ENCODE measurements at places on chromosomes 13 and 19. TPM values are rescaled to one million over a fixed set of nuclear protein-coding genes. Genes with fewer than 3 reads are reported as not detected.
A peak's percentile ranks its signal among the peaks of the same experiment; 100 is the strongest.

ZNF667 gene
- total RNA-seq, result 2.0 TPM

CCL25 gene
- not detected for total RNA-seq

GRCh38 chr13:111460548-111461444, 140.4 kb downstream of the TEX29 start:
- H3K4me1 ChIP-seq, result peaks cover 3% of the 10 kb centered on the region
- DNase-seq, result no peak

DNA sequence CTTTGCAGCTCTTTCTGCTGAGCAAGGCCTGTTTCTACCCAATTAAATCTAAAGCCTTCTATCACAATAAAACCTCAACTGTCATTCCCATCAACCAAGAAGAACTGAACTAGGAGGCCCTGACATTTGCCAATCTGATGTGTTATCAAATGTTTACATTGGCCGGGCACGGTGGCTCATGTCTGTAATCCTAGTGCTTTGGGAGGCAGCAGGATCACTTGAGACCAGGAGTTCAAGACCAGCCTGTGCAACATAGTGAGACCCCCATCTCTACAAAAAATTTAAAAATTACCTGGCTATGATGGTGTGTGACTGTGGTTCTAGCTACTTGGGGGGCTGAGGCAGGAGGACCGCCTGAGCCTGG, 2.8 kb upstream of the FBXO17 start:
- peaks cover 11% of the 10 kb centered on the region for H3K4me1 ChIP-seq
- no peaks in the 10 kb centered on the region for H3K36me3 ChIP-seq
- H3K27ac ChIP-seq, result no peak overlapping the region
- no peak overlapping the region for H3K4me3 ChIP-seq
- H3K27me3 ChIP-seq, result peaks cover 41% of the 10 kb centered on the region

IL17D gene
- not detected for total RNA-seq

GRCh38 chr19:38385804-38386257, 2.0 kb downstream of the GGN start:
- no peak overlapping the region for H3K27ac ChIP-seq
- peaks cover 18% of the 10 kb centered on the region for H3K27me3 ChIP-seq
- H3K36me3 ChIP-seq, result peaks cover 37% of the 10 kb centered on the region
- peaks cover 25% of the 10 kb centered on the region for H3K4me1 ChIP-seq
- peak overlapping the region; percentile 28 for H3K4me3 ChIP-seq

DNA sequence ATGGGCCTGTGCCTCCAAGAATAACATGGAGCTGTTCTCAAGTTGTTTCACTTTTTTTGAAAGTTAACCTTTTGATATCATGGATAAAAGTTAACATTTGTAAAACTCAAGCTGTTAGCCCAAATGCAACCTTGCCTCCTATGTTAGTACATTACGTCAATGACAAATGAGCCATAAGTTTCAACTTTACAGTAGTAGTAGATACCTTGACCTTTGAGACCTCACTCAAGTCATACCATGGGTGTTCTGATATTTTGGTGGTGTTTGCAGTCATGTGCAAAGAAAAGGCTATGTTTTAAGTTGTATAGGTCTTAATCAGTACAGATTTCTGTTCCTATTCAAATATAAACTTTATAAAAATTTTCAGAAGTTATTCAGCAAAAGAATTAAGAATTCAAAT, 539.2 kb downstream of the GPC6 start:
- DNase-seq, result no peak
- H3K4me1 ChIP-seq, result no peaks in the 10 kb centered on the region
- no peak overlapping the region for H3K4me3 ChIP-seq
- H3K27me3 ChIP-seq, result no peaks in the 10 kb centered on the region
- no peaks in the 10 kb centered on the region for H3K36me3 ChIP-seq

HCN2 gene
- 0.17 TPM for total RNA-seq

GRCh38 chr19:47614021-47614295, 5.0 kb downstream of the BICRA start:
- no peaks in the 10 kb centered on the region for H3K27me3 ChIP-seq
- peaks cover 52% of the 10 kb centered on the region for H3K4me1 ChIP-seq
- H3K27ac ChIP-seq, result no peak overlapping the region

DNA sequence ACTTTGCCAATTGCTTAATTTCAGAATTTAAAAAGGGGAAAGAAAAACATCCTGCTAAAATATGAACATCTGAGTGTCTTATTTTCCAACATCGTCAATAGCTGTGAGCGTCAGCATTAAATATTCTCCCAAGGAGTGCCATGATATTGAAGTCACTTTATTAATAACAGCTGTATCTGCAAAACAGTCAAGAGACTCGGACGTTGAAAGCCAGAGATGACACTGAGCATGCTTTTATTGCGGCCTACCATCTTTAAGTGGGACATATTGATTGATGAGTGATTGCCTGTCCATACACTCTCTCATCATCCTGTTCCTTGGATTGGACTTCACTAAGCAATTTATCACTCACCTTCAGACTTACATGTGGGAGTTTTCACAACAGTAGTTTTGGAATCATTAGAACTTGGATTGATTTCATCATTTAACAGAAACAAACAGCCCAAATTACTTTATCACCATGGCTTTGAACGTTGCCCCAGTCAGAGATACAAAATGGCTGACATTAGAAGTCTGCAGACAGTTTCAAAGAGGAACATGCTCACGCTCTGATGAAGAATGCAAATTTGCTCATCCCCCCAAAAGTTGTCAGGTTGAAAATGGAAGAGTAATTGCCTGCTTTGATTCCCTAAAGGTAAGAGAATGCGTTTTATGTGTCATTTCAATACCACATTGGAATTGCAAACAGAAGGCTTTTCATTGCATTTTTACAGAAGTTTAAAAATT, 53.8 kb downstream of the MBNL2 start:
- H3K27me3 ChIP-seq, result no peaks in the 10 kb centered on the region
- DNase-seq, result no peak
- peak overlapping the region; percentile 3 for H3K27ac ChIP-seq
- peaks cover 46% of the 10 kb centered on the region for H3K36me3 ChIP-seq
- no peak overlapping the region for H3K4me3 ChIP-seq

GRCh38 chr19:55544014-55544413, 1.3 kb downstream of the SBK3 start:
- H3K4me1 ChIP-seq, result no peaks in the 10 kb centered on the region
- peaks cover 30% of the 10 kb centered on the region for H3K27me3 ChIP-seq

- no peaks in the 10 kb centered on the region for H3K27me3 ChIP-seq
- H3K4me1 ChIP-seq, result no peaks in the 10 kb centered on the region
- no peaks in the 10 kb centered on the region for H3K36me3 ChIP-seq
- H3K4me3 ChIP-seq, result no peak overlapping the region
- no peak for DNase-seq
These were observed 101.5 kb upstream of the ZNF492 start for GRCh38 chr19:22532388-22533300.

- peaks cover 2% of the 10 kb centered on the region for H3K4me1 ChIP-seq
- no peak overlapping the region for H3K27ac ChIP-seq
- no peak for DNase-seq
- H3K4me3 ChIP-seq, result no peak overlapping the region
- no peaks in the 10 kb centered on the region for H3K27me3 ChIP-seq
These were observed 6.9 kb downstream of the GPR180 start for GRCh38 chr13:94608586-94608985.

ZNF223 gene
- 3.6 TPM for total RNA-seq

- DNase-seq, result no peak
- no peak overlapping the region for H3K4me3 ChIP-seq
- H3K36me3 ChIP-seq, result no peaks in the 10 kb centered on the region
- H3K4me1 ChIP-seq, result no peaks in the 10 kb centered on the region
These were observed 128.6 kb upstream of the PEG3 start for GRCh38 chr19:56969156-56969555.

DNA sequence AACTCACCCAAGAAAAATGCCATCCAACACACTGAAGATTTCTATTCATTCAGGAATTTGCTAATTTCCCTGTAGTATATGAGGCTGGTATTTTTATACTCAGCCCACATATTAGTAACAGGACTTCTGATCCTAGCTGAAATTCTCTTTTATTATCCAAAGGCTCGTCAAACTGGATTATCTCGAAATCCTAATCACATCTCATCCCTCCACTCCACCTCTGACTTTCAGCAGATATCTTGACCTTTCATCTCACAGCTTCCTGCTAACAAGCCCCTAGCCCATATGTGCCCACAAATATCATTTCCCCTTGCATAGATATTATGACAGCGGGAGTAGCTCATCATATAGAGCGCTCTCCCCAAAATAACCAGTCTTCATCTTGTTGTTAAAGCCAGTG, 279.7 kb downstream of the FGF14 start:
- no peak for DNase-seq
- H3K27me3 ChIP-seq, result no peaks in the 10 kb centered on the region
- no peak overlapping the region for H3K27ac ChIP-seq

DNA sequence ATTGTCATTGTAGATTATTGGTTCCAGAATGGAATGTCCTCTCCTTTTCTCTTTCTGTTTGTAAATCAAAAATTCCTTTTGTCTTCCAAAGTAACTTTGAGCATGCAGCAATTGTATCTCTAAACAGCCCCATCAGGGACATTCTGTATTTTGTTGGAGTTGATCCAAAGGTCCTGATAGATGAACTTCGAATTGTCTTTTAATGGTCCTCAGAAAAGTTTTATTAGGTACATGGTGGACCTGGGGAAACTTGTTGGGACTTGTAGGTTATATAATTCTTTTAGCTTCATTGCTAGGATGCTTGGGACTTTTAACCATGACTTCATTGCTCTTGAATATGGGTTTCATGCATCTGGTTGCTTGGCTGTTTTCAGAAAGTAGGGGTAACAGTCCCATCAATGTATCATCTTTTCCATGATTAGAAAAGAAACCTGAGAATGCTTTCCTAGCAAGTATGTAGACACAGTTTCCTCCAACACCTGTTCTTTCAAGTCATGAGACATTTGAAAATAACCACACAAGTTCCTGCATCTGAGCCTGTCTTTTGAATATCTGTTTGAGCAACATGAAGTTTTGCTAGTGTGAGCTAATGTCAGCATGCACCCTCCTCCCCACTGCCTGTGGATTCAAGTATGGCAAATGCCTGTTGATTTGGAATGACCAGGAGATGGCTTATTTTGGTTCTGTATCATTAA, 413.1 kb downstream of the KCNRG start:
- H3K27me3 ChIP-seq, result no peaks in the 10 kb centered on the region
- no peak overlapping the region for H3K27ac ChIP-seq
- no peak overlapping the region for H3K4me3 ChIP-seq
- DNase-seq, result no peak

GRCh38 chr13:112711528-112712265, 21.9 kb downstream of the ATP11A start:
- H3K27me3 ChIP-seq, result no peaks in the 10 kb centered on the region
- H3K36me3 ChIP-seq, result peaks cover 1% of the 10 kb centered on the region
- peaks cover 13% of the 10 kb centered on the region for H3K4me1 ChIP-seq
- H3K4me3 ChIP-seq, result no peak overlapping the region
- DNase-seq, result no peak
- no peak overlapping the region for H3K27ac ChIP-seq

- peak overlapping the region; percentile 75 for H3K4me3 ChIP-seq
- peaks cover 42% of the 10 kb centered on the region for H3K4me1 ChIP-seq
- H3K36me3 ChIP-seq, result peaks cover 19% of the 10 kb centered on the region
- DNase-seq, result peak; percentile 73
- H3K27me3 ChIP-seq, result no peaks in the 10 kb centered on the region
These were observed 14.9 kb downstream of the ARID3A start for GRCh38 chr19:940591-941291.

DNA sequence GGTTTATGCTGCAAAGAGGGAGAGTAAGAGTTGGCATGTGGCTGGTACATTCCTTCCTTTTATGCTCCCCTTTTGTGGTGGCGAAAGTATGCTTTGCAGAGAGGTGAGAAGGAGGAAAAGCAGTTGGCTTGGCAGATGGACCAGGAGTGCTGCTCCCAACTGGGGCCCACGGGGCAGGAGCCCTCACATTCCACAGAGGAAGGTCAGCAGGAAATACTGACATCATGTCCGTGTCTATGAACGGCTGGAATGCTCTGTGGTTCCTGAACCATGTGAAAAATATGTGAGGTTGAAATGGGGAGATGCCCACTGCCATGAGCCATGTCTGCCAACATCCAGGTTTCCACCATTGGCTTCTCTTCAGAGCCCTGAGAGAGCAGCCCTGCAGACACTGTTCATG, 33.3 kb upstream of the GAS6 start:
- H3K27ac ChIP-seq, result no peak overlapping the region
- H3K36me3 ChIP-seq, result no peaks in the 10 kb centered on the region
- no peaks in the 10 kb centered on the region for H3K4me1 ChIP-seq
- H3K27me3 ChIP-seq, result peaks cover 39% of the 10 kb centered on the region
- no peak for DNase-seq

- peaks cover 42% of the 10 kb centered on the region for H3K27me3 ChIP-seq
- H3K36me3 ChIP-seq, result no peaks in the 10 kb centered on the region
- peak within 1 kb of the TSS; percentile 36 for H3K4me3 ChIP-seq
- H3K4me1 ChIP-seq, result peaks cover 10% of the 10 kb centered on the region
- DNase-seq, result no peak
- H3K27ac ChIP-seq, result no peak within 1 kb of the TSS
These were observed at the start of gene HS6ST3 for GRCh38 chr13:96089749-96090239. Gene HS6ST3, plus strand, starts transcription at chr13:96090107.

CLN5 gene
- total RNA-seq, result 23.6 TPM

RABAC1 gene
- total RNA-seq, result 96.7 TPM

HSPB6 gene
- not detected for total RNA-seq

DNA sequence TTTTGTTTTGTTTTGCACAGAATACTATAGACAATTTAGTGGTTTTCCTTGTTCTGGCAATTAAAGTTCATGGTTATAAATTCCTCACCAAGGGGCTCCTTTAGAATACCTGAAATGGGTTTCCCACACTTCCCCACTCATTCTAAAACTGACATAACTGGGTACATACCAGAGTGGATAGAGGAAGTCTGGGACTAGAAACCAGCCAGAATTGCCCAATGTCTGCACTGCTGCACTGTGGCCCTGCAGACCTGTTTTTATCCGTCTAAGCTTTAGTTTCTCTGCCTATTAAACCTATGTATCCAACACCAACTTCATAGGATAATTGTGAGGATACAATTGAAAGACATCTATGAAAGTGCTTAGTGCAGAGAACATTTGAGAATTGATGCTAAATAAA, 498.6 kb downstream of the KCTD12 start:
- no peak overlapping the region for H3K4me3 ChIP-seq
- H3K4me1 ChIP-seq, result no peaks in the 10 kb centered on the region
- H3K27me3 ChIP-seq, result no peaks in the 10 kb centered on the region
- no peaks in the 10 kb centered on the region for H3K36me3 ChIP-seq
- no peak for DNase-seq

DNA sequence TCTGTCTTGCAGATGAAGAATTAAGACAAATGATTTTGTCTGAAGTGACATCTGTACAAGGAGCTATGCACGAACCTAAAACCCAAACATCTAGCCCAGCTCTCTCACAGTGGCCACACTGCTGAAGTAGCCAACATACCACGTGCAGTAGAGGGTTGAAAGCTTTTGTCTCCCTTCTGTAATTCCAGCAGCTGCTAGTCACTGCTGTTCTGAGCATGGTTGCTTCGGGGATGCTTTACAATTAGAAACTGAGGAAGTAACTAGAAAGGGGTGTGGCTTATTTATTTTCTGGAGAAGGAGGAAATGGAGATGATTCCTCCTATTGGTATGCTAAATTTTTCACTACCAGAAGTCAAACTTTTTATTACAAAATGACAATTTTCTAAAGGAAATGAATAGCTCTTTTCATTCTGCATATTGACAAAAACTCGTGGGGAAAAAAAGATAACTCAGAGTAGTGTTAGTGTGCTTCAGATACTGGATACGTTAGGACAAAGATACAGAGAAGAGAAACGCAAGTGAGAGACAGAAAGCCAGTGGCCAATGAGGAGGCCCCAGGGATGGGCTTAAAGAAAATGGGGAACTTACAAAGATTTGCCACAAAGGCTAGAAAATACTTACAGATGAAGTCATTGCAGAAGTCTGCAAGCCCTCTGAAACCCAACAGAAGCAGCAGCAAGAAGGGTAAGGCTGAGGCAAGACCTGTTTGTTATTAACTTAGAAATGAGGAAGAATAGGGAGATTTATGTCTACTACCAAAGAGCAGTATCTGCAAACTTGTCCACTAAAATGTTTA, 192.7 kb upstream of the MIR17HG start:
- no peak for DNase-seq
- H3K4me3 ChIP-seq, result no peak overlapping the region
- H3K4me1 ChIP-seq, result no peaks in the 10 kb centered on the region
- H3K27me3 ChIP-seq, result peaks cover 2% of the 10 kb centered on the region
- no peak overlapping the region for H3K27ac ChIP-seq

All from activated B cell treated with CpG ODN at 0.5 μM for 24 hours (primary cell).